ENCODE measurements at places on chromosomes 6 and 20. TPM values are rescaled to one million over a fixed set of nuclear protein-coding genes. Genes with fewer than 3 reads are reported as not detected.

Gene SAPCD1
- total RNA-seq, result 0.90 TPM

Gene MYMX
- total RNA-seq, result not detected

Gene AP5S1
- total RNA-seq, result 8.3 TPM

Gene KIF25
- total RNA-seq, result not detected

- H3K4me1 ChIP-seq, result no peaks in the 10 kb centered on the region
- H3K36me3 ChIP-seq, result peaks cover 22% of the 10 kb centered on the region
- no peak overlapping the region for H3K27ac ChIP-seq
- no peak for DNase-seq
- no peak overlapping the region for H3K4me3 ChIP-seq
Measured at GRCh38 chr20:58905236-58905635, 52.7 kb downstream of the GNAS start.

Gene PHACTR3
- total RNA-seq, result not detected

GRCh38 chr6:35691027-35691824 is 2.5 kb upstream of the FKBP5 start:
- H3K36me3 ChIP-seq, result no peaks in the 10 kb centered on the region
- peak overlapping the region; percentile 34 for H3K27ac ChIP-seq
- peaks cover 17% of the 10 kb centered on the region for H3K4me1 ChIP-seq
- H3K4me3 ChIP-seq, result no peak overlapping the region
- peak; percentile 91 for DNase-seq

Gene TCF21
- total RNA-seq, result 0.46 TPM

Gene BMP2
- total RNA-seq, result 9.1 TPM

- no peak overlapping the region for H3K27ac ChIP-seq
- no peaks in the 10 kb centered on the region for H3K4me1 ChIP-seq
- no peaks in the 10 kb centered on the region for H3K36me3 ChIP-seq
- H3K4me3 ChIP-seq, result no peak overlapping the region
- H3K27me3 ChIP-seq, result no peaks in the 10 kb centered on the region
Measured at GRCh38 chr6:120173250-120173649, 823.7 kb upstream of the MAN1A1 start.

GRCh38 chr20:12207875-12208274 is 290.2 kb downstream of the BTBD3 start:
- no peaks in the 10 kb centered on the region for H3K27me3 ChIP-seq
- H3K36me3 ChIP-seq, result no peaks in the 10 kb centered on the region
- no peak overlapping the region for H3K27ac ChIP-seq
- DNase-seq, result no peak
- H3K4me3 ChIP-seq, result no peak overlapping the region

Gene TNXB
- 7.2 TPM for total RNA-seq

- H3K4me3 ChIP-seq, result no peak overlapping the region
- no peaks in the 10 kb centered on the region for H3K27me3 ChIP-seq
- DNase-seq, result no peak
Measured at GRCh38 chr6:125924697-125925358, 31.7 kb upstream of the HINT3 start.

DNA sequence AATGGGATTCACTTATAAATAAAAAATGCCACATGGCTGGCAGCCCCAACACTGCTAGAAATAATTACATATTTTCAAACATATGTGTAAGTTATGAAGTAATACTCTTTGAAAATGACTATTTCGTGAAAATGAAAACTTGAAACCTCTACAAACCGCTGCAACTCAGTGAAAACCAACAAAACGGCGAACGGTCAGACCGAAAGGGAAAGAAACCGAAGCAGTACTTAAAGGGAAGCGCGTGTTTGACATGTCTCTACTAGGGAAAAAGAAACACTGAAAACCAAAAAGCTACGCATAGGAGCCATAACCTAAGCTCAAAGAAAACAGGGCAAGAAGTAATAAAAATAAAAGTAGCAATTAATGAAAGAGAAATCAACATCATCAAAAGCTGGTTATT is 121.0 kb upstream of the GGTLC1 start:
- H3K4me3 ChIP-seq, result no peak overlapping the region
- H3K27me3 ChIP-seq, result no peaks in the 10 kb centered on the region
- H3K36me3 ChIP-seq, result no peaks in the 10 kb centered on the region
- DNase-seq, result no peak

GRCh38 chr6:169365567-169366257 is 112.1 kb upstream of the THBS2 start:
- no peak overlapping the region for H3K27ac ChIP-seq
- H3K4me3 ChIP-seq, result no peak overlapping the region
- H3K4me1 ChIP-seq, result no peaks in the 10 kb centered on the region
- no peak for DNase-seq
- no peaks in the 10 kb centered on the region for H3K27me3 ChIP-seq

Gene ITPR3
- 3.5 TPM for total RNA-seq

Gene LIME1
- 52.3 TPM for total RNA-seq

Gene PTPRT
- total RNA-seq, result 0.51 TPM

DNA sequence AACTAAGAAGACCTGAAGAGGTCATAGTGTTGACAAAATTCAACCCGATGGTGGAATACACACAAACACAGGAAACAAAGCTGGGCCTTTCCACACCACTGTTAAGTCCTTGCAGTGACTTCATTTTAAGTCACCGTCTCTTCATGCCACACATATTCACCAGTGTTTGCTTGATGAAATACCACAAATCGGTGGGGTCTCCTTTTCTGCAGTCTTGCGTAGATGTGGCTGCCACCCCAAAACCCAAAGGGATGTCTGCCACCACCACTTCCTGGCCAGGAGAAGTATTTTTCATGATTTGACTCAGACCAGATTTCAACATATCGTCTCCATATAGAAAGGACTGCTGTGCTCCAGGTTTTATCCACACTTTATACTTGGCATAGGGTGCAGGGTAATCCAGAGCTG is 11.0 kb upstream of the COL10A1 start:
- no peaks in the 10 kb centered on the region for H3K4me1 ChIP-seq
- H3K4me3 ChIP-seq, result no peak overlapping the region
- H3K27me3 ChIP-seq, result no peaks in the 10 kb centered on the region
- H3K27ac ChIP-seq, result no peak overlapping the region
- H3K36me3 ChIP-seq, result no peaks in the 10 kb centered on the region

GRCh38 chr6:169096388-169096787 is 157.3 kb downstream of the THBS2 start:
- H3K36me3 ChIP-seq, result no peaks in the 10 kb centered on the region
- H3K27ac ChIP-seq, result no peak overlapping the region
- H3K4me1 ChIP-seq, result no peaks in the 10 kb centered on the region
- DNase-seq, result no peak

- H3K36me3 ChIP-seq, result no peaks in the 10 kb centered on the region
- H3K27ac ChIP-seq, result no peak overlapping the region
- no peak overlapping the region for H3K4me3 ChIP-seq
- no peaks in the 10 kb centered on the region for H3K27me3 ChIP-seq
Measured at GRCh38 chr6:157993076-157993475, 11.4 kb downstream of the SYNJ2 start.

DNA sequence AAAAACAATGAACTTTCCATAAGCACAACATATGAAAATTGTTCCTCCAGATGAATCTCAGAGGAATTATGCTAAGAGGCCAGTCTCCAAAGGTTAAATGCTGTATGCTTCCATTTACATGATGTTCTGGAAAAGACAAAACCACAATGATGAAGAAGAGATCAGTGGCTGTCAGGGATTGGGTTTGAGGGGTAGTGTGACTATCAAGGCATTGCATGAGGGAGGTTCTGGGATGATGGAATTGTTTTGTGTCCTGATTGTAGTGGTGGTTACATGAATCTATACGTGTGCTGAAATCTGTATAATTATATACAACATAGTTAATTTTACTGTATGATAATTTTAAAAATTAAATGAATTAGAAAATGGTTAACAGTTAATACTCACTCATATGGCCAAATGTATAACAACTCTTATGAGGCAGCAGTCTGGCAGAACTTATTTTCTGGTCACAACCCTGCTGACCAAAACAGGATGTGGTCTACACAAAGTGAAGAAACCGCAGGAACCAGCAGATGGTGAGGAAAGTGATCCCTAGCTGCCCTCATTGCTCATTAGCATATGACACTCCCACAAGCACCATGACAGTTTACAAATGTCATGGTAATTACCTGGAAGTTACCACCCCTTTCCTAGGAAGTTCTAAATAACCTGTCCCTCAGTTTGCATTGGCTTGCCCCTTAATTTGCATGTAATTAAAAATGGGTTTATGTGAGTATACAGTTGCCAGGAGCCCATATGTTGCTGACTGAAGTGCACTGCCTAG is 31.9 kb downstream of the NSFL1C start:
- DNase-seq, result no peak
- H3K4me1 ChIP-seq, result no peaks in the 10 kb centered on the region
- no peaks in the 10 kb centered on the region for H3K36me3 ChIP-seq
- no peaks in the 10 kb centered on the region for H3K27me3 ChIP-seq
- H3K27ac ChIP-seq, result no peak overlapping the region
